Liver (tissue), 10 donors: ENCODE measurements at places on chromosomes 1 and 21. TPM values are rescaled to one million over a fixed set of nuclear protein-coding genes. Genes with fewer than 3 reads are reported as not detected.

DMBX1 gene
- not detected for polyA plus RNA-seq

ACTL8 gene
- not detected for polyA plus RNA-seq

IFFO2 gene
- 3.4 TPM for polyA plus RNA-seq

RGSL1 gene
- 0.07 TPM for polyA plus RNA-seq

RHD gene
- polyA plus RNA-seq: not detected

NID1 gene
- polyA plus RNA-seq: 45.1 TPM

ZNF697 gene
- 2.1 TPM for polyA plus RNA-seq

SEC16B gene
- 10.9 TPM for polyA plus RNA-seq

TNFRSF18 gene
- 0.17 TPM for polyA plus RNA-seq

CNR2 gene
- 0.10 TPM for polyA plus RNA-seq

ISG15 gene
- 82.8 TPM for polyA plus RNA-seq

TFF1 gene
- not detected for polyA plus RNA-seq

PRRX1 gene
- not detected for polyA plus RNA-seq

OR10Z1 gene
- not detected for polyA plus RNA-seq

CPLANE2 gene
- polyA plus RNA-seq: 0.96 TPM

APCS gene
- 2,014 TPM for polyA plus RNA-seq

SDF4 gene
- 180 TPM for polyA plus RNA-seq

CSMD2 gene
- not detected for polyA plus RNA-seq

GPR37L1 gene
- polyA plus RNA-seq: 0.02 TPM

SPRR2F gene
- polyA plus RNA-seq: not detected

ETV3L gene
- not detected for polyA plus RNA-seq
